Fibroblast of lung (primary cell): ENCODE measurements at places on chromosomes 12 and 14.
A peak's percentile ranks its signal among the peaks of the same experiment; 100 is the strongest.

- no peak overlapping the region for H3K27ac ChIP-seq
- no peaks in the 10 kb centered on the region for H3K27me3 ChIP-seq
- H3K36me3 ChIP-seq: no peaks in the 10 kb centered on the region
- H3K4me3 ChIP-seq: no peak overlapping the region
- H3K4me1 ChIP-seq: no peaks in the 10 kb centered on the region
Measured at GRCh38 chr12:70178038-70178437, 65.2 kb upstream of the CNOT2 start.

DNA sequence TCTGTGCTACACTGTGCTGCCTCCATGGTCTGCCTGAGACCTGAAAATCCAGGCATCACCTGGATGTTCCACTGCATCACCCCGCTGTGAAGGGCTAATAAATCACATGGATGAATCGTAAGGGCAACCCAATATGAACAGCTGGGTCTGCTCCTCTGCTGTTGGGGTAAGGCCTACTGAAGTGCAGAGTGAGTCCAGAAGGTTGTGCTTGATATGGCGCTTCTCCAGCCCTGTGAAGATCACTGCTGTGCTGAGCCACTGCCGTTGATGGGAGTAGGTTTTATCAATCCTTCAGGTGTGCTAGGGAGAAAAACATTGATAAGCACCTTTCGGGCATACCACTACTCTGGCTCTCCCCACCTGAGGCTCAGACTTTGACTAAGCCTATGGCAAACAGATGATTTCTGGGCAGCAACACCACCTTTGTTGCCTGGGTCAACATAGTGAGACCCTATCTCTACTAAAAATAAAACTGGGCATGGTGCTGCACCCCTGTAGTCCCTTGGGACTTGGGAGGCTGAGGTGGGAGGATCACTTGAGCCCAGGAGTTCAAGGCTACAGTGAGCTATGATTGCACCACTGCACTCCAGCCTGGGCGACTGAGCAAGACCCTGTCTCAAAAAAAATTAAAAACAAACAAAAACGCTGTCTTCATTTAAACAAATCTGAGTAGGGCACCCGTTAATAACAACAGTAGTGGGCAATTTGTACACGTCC, 1.7 kb downstream of the ACVRL1 start:
- no peaks in the 10 kb centered on the region for H3K27me3 ChIP-seq
- H3K36me3 ChIP-seq: no peaks in the 10 kb centered on the region
- peaks cover 29% of the 10 kb centered on the region for H3K4me1 ChIP-seq
- no peak overlapping the region for H3K27ac ChIP-seq

- H3K36me3 ChIP-seq: no peaks in the 10 kb centered on the region
- H3K4me1 ChIP-seq: no peaks in the 10 kb centered on the region
- no peak for DNase-seq
Measured at GRCh38 chr12:90023207-90023900, 314.7 kb upstream of the ATP2B1 start.

GRCh38 chr14:91586410-91586809, 76.3 kb upstream of the PPP4R3A start:
- H3K27me3 ChIP-seq: no peaks in the 10 kb centered on the region
- H3K27ac ChIP-seq: no peak overlapping the region
- H3K36me3 ChIP-seq: no peaks in the 10 kb centered on the region

DNA sequence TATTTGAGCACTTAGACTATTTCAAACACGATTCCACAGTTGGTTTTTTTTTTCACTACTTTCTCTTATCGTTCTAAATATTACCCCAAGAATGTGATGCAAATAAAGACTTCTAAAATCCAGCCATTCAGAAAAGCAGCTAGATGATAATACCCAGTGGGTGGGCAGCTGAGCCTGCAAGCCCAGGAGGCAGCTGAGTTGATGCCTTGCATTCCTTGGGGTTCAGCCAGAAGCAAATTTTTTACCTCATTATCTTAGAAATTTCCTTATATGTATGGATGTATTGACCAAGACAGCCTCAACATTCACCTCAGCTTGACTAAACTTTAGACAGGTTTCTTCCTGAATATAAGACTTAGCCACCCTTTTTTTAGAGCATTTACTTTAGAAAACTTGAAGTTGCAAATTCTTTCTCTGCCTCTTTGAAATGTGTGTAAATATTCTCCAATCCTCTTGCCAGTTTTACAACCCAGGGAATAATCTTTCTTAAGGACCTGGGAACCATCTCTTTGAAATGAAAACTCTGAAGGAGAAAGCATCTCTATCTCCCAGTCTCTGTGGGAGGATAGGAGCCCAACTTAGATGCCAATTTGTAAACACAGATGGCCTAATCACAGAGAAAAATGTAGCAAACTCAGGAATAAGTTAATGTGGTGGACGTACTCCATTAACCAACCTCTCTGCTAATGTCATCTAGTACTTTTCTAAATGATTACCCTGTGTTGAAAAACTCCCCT, 52.2 kb upstream of the ANP32D start:
- H3K4me1 ChIP-seq: no peaks in the 10 kb centered on the region
- DNase-seq: no peak
- no peak overlapping the region for H3K27ac ChIP-seq
- no peaks in the 10 kb centered on the region for H3K36me3 ChIP-seq

GRCh38 chr12:89775063-89775985, 66.7 kb upstream of the ATP2B1 start:
- no peaks in the 10 kb centered on the region for H3K36me3 ChIP-seq
- DNase-seq: peak; percentile 48
- no peak overlapping the region for H3K27ac ChIP-seq
- no peak overlapping the region for H3K4me3 ChIP-seq
- H3K4me1 ChIP-seq: peaks cover 3% of the 10 kb centered on the region

GRCh38 chr12:68699486-68699885, 12.7 kb downstream of the NUP107 start:
- DNase-seq: no peak
- H3K36me3 ChIP-seq: no peaks in the 10 kb centered on the region
- H3K4me3 ChIP-seq: no peak overlapping the region
- H3K27ac ChIP-seq: no peak overlapping the region
- H3K27me3 ChIP-seq: no peaks in the 10 kb centered on the region

GRCh38 chr12:19412844-19413243, 26.4 kb upstream of the AEBP2 start:
- no peaks in the 10 kb centered on the region for H3K36me3 ChIP-seq
- H3K4me3 ChIP-seq: no peak overlapping the region
- DNase-seq: no peak
- no peaks in the 10 kb centered on the region for H3K4me1 ChIP-seq
- H3K27ac ChIP-seq: no peak overlapping the region

GRCh38 chr12:95796225-95796981, 5.8 kb upstream of the NTN4 start:
- no peak overlapping the region for H3K27ac ChIP-seq
- H3K27me3 ChIP-seq: peaks cover 2% of the 10 kb centered on the region
- no peak overlapping the region for H3K4me3 ChIP-seq

- H3K4me3 ChIP-seq: no peak overlapping the region
- peak overlapping the region; percentile 61 for H3K27ac ChIP-seq
- no peaks in the 10 kb centered on the region for H3K27me3 ChIP-seq
- peak; percentile 80 for DNase-seq
- H3K36me3 ChIP-seq: no peaks in the 10 kb centered on the region
Measured at GRCh38 chr12:28899951-28900350, 249.1 kb upstream of the FAR2 start.

DNA sequence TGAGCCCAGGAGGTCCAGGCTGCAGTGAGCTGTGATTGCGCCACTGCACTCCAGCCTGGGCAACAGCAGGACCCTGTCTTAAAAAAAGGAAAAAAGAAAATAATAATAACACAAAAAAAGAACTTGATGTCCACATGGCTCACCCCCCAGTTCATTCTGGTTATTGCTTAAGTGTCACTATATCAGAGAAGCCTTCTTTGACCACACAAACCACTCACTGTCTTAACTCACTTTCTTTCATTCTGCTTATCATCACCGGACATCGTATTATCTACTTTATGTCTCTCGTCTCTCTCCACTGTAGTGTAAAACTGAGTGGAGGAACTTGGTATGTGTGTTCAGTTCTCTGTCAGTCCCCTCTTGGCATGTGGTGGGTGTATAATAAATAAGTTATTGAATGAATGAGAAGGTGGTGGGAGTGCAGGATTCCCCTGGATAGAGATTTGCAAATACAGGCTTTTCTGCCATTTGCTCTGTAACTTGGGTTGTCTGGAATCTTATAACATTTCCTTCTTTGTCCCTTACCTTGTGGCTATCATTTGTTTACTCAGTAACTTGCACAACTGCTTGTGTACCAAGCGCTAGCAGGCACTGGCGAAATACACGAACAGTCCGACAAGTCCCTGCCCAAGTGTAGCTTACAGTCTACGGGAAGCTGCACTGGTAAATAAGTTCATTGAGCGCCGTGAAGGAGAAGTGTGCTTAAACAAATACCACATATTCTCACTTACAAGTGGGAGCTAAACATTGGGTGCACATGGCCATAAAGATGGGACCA, 86.6 kb upstream of the TRAF3 start:
- H3K27me3 ChIP-seq: no peaks in the 10 kb centered on the region
- no peak overlapping the region for H3K4me3 ChIP-seq
- no peak overlapping the region for H3K27ac ChIP-seq
- no peaks in the 10 kb centered on the region for H3K36me3 ChIP-seq

- H3K27ac ChIP-seq: no peak overlapping the region
- peak; percentile 10 for DNase-seq
- H3K4me3 ChIP-seq: no peak overlapping the region
- H3K27me3 ChIP-seq: no peaks in the 10 kb centered on the region
- no peaks in the 10 kb centered on the region for H3K4me1 ChIP-seq
Measured at GRCh38 chr12:110921262-110921661, 883 bp upstream of the MYL2 start.

- H3K4me1 ChIP-seq: peaks cover 16% of the 10 kb centered on the region
- H3K27ac ChIP-seq: peak overlapping the region; percentile 79
- H3K27me3 ChIP-seq: no peaks in the 10 kb centered on the region
- peak overlapping the region; percentile 77 for H3K4me3 ChIP-seq
- DNase-seq: no peak
- peaks cover 2% of the 10 kb centered on the region for H3K36me3 ChIP-seq
Measured at GRCh38 chr12:122079033-122079531, 526 bp downstream of the MLXIP start.

- no peaks in the 10 kb centered on the region for H3K4me1 ChIP-seq
- DNase-seq: no peak
- no peak overlapping the region for H3K4me3 ChIP-seq
- no peaks in the 10 kb centered on the region for H3K27me3 ChIP-seq
- no peak overlapping the region for H3K27ac ChIP-seq
- H3K36me3 ChIP-seq: no peaks in the 10 kb centered on the region
Measured at GRCh38 chr12:5242440-5242839, 189.5 kb upstream of the NTF3 start.

DNA sequence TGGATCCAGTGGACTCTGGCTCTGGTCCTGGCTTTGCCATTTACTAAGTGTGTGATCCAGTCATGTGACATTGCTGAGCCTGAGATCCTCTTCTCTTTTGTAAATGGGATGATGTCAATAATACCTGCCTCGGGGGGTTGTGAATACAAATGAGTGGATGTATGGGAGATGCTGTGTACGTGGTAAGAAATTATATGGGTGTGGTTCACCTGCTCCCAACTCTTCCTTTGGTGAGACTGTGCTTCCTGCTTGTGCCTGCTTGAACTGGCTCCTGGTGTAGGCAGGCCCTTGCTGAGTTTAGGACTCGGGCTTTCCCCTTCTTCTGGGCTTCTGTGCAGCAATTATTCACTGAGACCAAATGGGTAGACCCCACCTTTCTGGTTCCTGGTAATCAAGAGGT, 189.5 kb upstream of the FRMD6 start:
- H3K27me3 ChIP-seq: no peaks in the 10 kb centered on the region
- H3K36me3 ChIP-seq: no peaks in the 10 kb centered on the region
- peaks cover 7% of the 10 kb centered on the region for H3K4me1 ChIP-seq
- no peak overlapping the region for H3K4me3 ChIP-seq
- no peak for DNase-seq

- peaks cover 10% of the 10 kb centered on the region for H3K4me1 ChIP-seq
- no peak for DNase-seq
- H3K27ac ChIP-seq: peak overlapping the region; percentile 44
- no peaks in the 10 kb centered on the region for H3K36me3 ChIP-seq
- no peaks in the 10 kb centered on the region for H3K27me3 ChIP-seq
- no peak overlapping the region for H3K4me3 ChIP-seq
Measured at GRCh38 chr12:11863478-11863906, 207.2 kb upstream of the BCL2L14 start.

DNA sequence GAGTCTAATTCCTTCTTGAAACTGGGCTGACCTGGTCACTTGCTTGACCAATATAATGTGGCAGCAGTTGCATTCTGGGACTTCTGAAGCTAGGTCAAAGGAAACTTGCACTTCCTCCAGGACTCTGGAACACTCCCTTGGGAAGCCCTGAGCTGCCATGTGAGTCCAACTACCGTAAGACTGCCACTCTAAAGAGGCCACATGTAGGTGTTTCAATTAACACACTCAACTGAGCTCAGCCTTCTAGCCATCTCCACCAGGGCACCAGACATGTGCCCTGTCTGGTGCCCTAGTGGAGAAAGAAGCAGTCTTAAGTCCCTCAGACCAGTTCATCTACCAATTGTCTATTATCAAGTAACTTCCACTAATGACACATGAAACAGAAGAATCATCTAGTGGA, 6.1 kb upstream of the TEP1 start:
- DNase-seq: no peak
- no peak overlapping the region for H3K27ac ChIP-seq
- no peaks in the 10 kb centered on the region for H3K4me1 ChIP-seq
- no peaks in the 10 kb centered on the region for H3K27me3 ChIP-seq
- no peaks in the 10 kb centered on the region for H3K36me3 ChIP-seq
- H3K4me3 ChIP-seq: no peak overlapping the region

DNA sequence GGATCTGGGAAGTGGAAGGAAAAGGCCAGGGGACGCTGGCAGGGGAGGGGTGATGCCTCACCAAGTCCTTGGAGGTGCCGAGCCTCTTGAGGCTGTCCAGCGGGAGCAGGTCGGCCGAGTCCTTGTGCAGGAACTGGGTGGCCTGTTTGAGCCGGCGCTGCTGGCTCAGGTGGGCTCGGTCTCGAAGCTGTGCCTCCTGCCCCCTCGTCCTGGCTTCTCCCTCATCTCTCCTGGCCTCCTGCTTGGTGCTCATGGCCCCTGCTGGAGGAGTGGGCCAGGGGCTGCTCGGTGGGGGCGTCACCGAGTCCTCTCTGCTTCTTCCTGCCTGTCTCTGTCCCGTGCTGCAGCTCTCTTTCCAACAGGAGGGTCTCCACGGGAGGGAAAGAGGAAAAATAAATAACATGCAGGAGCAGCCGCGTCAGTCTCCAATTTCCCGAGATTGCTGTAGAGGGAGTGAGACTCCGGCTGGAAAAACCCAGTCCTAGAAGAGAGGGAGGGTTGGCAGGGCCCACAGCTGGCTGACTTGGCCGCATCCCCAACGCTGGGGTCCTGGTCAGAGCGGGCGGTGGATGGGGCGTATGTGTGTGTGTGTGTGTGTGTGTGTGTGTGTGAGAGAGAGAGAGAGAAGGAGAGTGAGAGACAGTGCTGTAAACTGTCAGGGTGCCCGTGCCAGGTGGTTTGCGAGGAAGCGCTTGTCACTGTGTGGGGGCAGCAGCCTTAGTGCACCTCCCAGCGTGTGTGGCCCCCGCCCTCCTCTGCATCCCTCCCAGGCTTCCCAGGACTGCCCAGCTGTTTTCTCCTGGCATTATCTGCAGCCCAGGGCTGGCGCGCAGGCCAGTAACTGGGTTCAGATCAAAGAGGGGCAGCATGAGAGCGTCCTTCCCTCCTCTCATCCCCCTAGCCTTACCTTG, at the start of gene NRIP2:
TSS of gene NRIP2 (minus strand) at position 455 of the 911 bp plus-strand sequence. CDS start at position 403, 52 bp downstream.
- peak; percentile 63 for DNase-seq
- no peak within 1 kb of the TSS for H3K4me3 ChIP-seq
- H3K27me3 ChIP-seq: no peaks in the 10 kb centered on the region
- H3K4me1 ChIP-seq: no peaks in the 10 kb centered on the region
- H3K27ac ChIP-seq: no peak within 1 kb of the TSS
- no peaks in the 10 kb centered on the region for H3K36me3 ChIP-seq

GRCh38 chr14:71339650-71340415, 432.6 kb downstream of the PCNX1 start:
- DNase-seq: no peak
- H3K4me1 ChIP-seq: no peaks in the 10 kb centered on the region
- H3K4me3 ChIP-seq: no peak overlapping the region
- no peaks in the 10 kb centered on the region for H3K27me3 ChIP-seq
- no peaks in the 10 kb centered on the region for H3K36me3 ChIP-seq
- H3K27ac ChIP-seq: no peak overlapping the region
